GM12864 (cell line): ENCODE measurements at places on chromosomes 7 and 10.

GRCh38 chr10:121597504-121598262, 561 bp downstream of the FGFR2 start:
- no peak for DNase-seq

DNA sequence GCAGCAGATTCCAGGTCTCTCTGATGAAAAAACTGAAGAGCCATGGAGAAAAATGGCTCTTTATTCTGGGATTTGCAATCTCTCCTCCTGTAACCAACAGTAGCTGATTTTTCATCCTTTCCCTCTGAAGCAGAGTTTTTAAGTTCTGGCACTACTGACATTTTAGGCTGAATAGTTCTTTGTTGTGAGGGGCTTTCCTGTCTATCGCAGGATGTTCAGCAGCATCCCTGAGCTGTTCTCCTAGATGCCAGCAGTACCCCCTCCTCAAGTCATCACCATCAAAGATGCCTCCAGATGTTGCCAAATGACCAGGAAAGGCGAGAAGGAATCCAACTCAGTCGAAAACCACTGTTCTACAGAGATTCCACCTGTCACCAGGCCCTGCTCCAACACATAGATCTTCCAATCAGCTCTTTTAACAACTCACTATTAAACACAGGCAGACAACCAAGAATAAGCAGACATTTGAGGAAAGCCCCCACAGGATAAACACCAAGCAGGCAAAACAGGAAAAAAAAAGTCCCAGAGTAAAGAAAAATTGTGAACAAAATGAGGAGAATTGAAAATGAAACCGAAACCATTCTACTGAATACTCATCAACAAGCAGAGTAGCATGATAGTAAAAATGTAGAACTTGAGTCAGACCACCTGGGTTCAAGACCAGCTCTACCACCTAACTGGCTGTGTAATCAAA, 124.8 kb downstream of the MPP7 start:
- no peak for DNase-seq

GRCh38 chr10:69332278-69333010, 54.1 kb downstream of the HK1 start:
- DNase-seq, result no peak

DNA sequence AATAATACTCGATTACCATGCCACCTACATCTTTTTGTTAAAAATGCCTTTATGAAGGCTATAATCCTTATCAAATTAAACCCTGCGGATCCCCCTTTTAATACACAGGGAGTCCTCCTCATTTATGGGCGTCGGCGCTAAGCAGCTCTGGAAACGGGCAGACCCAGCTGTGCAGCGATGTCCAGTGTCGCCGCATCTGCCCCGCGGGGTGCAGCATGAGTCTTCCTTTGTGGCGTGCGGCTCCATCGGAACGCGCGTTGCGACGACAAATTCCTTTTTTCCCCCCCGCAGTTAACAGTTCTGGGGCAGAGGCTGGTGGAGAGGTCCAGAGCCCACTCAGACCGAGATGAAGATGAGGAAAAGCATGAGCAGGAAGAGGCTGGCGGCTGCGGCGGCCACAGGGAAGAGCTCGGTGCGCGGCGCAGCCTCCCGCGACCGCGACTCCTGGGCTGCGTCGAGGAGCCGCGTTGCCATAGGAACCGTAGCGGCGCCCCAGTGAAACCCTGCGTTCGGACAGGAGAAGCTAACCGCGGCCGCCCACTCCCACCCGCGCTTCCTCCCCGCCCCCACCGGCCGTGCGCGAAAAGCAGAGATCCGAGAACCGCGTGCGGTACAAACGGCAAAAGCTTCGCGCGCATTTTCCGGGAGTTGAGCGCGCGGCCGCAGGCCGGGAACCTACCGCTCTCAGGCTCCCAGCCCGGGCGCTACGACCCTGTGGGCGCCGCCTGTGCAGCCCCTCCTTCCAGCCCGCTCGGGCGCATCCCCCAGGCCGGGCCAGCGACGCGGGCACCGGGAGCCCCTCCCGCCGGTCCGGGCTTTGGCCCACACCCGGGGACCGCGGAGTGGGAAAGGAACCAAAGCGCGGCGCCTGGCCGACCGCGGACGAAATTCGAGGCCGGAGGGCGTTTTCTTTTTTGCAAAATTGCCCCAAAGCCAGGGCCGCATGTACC, 130.6 kb downstream of the SPAG6 start:
- DNase-seq, result no peak

- no peak for DNase-seq
These were observed 28.6 kb upstream of the SAR1A start for GRCh38 chr10:70198696-70199466.

DNA sequence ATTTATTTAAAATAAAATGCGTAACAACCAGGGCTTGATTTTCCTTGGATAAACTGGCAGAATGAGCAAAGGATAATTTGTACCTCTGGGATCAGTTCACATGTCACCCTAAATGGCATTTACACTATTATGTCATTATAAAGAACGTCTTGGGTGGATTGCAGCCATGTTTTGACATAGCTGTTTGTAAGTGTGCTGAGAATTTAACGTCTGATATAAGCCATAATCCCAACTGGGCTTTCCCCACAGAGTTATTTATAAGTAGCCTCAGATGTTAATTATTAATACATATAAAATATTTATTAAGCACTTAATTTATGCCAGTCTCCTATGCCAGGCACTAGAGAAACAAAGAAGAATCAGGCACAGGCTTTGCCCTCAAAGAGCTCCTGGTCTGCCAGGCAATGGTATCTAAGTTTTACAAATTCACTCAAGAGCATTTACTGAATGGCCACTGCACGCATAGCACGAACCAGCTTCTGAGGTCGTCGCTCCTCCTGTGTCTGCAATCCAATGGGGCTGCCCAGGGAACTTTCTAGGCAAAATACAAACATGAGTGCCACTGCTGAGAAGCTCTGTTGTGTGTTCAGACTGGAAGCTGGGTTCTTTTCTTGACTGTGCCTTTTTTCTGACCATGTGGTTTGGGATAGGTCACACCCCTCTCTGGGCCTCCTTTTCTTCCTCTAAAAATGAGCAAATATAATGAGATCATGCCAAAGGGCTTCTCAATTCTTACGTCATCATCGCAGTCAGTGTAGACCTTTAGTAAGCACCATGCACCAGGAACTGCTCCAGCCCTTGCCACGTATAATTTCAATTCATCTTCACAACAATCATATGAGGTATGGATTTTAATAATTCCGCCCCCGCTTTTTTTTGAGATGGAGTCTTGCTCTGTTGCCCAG, 11.3 kb upstream of the CTBP2 start:
- no peak for DNase-seq

DNA sequence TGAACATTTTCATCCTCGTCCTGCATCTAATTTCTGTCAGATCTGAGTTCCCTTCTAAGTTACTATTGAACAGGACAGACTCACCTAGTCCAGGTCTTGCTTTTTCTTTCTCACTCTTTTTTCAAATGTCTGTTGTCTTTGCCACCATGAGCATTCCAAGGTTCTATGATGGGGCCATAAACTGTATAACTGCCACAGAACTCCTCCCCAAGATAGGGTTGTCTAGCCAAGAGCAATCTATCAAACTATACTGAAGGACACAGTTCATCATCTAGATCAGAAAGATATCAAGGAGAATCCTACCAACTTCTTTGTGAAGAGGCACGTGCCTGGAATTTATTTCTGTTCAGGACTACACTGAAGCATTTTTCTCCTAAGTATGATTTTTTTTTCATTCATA, 50.1 kb upstream of the FEZF1 start:
- DNase-seq, result no peak

- no peak for DNase-seq
These were observed 1.1 kb downstream of the RHOBTB1 start for GRCh38 chr10:60942788-60943315.

- DNase-seq, result no peak
These were observed 46.9 kb upstream of the BTBD16 start for GRCh38 chr10:122224159-122224558.

DNA sequence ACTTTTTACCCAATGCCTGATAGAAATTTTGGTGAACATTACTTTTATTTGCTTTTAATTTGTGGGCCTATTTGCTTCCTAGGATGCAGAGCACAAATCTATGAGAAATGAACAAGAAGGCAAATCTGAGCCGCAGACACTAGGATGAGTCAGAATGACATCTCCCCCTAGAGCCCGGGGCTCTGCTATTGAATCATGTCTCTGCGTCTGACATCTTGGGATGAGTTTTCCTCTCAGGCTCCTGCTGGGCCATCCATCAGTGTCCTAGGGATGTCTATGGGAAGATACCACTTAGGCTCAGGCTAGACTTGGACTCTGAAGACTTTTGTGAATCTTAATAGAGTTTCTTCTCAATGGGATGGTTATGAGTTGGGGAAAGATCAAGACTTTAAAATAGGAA, 157.3 kb upstream of the MTPN start:
- DNase-seq, result no peak

DNA sequence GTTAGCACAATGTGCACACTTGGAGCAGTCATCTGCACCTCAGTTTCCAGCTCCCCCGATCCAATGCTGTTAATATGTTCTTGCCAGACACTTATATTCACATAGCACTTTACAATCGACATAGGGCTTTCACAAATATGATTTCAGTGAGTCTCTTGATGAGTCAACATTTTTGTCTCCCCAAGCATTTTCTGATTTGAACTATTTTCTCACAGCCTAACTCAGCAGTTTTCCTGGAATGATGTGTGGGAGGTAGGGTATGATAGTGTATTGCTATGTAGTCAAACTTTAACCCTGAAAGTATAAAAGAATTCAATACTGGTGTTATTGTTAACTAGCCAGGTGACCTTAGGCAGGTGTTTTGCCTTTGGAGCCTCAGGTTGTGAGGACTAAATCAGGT, 82.5 kb upstream of the LRGUK start:
- DNase-seq, result no peak

DNA sequence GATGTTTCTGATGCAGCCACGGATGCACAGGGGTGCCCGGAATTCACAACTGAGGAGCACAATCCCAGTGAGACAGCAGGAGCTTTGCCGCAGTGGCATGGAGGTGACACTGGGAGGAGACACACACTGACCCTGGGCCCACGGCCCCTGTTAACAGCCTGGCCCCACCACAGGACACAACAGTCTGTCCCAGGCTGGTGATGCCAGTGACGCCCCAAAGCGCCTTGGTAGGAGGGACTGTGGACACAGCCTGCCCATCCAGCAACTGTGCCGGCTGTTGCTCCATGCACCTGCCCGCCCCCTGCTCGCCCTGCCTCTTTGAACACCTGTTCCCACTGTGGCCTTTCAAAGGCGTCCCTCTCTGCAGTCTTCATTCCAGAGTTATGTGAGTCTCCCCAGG, 49.8 kb downstream of the KLF6 start:
- DNase-seq, result no peak

GRCh38 chr10:29740981-29741545, 106.3 kb upstream of the SVIL start:
- DNase-seq, result no peak

- DNase-seq, result no peak
These were observed 110.3 kb upstream of the LANCL2 start for GRCh38 chr7:55254596-55255495.

DNA sequence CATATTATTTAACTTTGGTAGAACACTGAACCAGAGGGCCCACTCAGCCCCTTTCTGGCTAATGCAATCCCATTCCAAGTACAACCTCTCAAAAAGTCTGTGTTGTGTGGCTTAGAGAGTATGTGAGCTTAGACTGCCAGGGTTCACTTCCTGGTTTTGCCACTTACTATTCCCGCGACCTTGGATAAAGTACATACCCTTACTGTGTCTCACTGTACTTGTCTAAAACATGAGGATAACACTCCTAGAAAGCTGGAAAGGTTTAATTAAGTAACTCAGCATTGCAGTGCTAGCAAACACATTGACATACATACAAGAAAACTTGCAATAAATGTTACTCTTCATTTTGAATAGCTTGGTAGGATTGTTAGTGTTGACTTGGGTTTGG, 215.8 kb downstream of the CHCHD3 start:
- DNase-seq, result no peak

DNA sequence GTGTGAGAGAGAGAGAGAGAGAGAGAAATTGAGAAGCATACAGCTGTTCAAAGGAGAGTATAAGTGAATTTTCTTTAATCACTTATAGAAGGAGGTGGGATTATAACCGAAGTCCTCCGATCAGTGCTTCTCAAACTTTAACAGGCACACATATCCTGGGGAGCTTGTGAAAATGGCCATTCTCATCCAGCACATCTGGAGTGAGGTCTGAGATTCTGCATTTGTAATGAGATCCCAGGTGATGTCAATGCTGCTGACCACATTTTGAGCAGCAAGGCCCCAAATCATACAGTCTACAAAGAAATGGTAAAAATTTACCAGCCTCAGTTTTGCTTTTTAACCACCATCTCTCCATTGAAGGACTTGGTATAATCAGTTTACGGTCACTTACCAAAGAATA, 219.0 kb downstream of the PTEN start:
- no peak for DNase-seq

GRCh38 chr7:149544028-149544427, 46.4 kb upstream of the ZNF746 start:
- DNase-seq, result no peak

- DNase-seq, result no peak
These were observed 59.9 kb downstream of the PON1 start for GRCh38 chr7:95264363-95264891.

GRCh38 chr10:130202984-130203621, 66.9 kb downstream of the GLRX3 start:
- no peak for DNase-seq

DNA sequence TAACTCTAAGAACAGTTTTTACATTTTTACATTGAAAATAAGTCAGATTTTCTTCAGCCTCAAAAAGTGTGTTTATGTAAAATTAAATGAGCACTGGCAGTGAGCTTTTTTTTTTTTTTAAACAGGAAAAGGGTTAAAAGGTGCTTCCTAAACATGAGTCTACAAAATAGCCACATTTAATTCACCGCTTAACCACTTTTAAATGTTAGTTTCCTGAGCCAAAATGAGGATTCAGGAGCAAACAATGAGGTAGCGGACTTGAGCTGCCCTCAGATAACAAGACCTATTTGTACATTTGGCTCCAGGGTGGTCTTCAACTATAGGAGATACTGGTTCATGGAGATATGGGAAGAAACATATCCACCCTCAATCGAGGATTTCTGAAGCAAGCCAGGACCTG, 22.8 kb downstream of the AKR1C3 start:
- DNase-seq, result no peak

DNA sequence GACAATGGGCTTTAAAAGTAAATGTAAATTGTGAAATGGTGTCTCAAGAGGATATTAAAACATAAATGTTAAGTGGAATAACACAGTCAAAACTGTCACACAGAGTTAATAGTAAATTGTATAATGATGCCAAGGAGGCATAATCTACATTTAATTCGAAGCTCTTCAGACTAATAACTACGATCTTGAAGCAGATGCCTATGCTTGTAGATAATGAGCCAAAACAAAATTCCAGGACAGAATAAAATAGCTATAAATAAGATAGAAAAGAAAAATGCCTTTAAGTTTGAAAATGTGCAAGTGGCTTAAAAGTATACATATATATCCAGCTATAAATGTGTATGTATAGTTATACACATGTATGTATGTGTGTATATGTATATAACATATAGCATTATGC, 17.5 kb downstream of the TWIST1 start:
- no peak for DNase-seq
